ENCODE measurements at places on chromosomes 3 and 15. TPM values are rescaled to one million over a fixed set of nuclear protein-coding genes. Genes with fewer than 3 reads are reported as not detected.

DNA sequence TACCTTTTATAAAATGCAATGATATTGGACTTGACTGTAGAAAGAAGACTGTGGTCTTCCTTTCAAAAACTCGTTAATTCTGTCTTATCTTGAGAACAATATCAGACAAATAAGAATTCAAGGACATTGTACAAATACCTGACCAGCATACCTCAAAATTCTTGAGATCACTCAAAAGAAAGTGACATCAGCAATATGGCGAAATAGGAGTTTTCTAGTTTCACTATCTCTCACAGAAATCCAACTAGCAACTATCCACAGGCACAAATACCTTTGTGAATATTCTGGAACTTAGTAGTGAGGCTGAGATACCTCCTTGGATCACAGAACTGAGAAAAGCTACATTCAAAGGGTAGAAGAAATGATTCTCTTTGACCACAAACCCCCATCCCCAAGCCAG lies 419.7 kb downstream of the ZNF385D start:
- H3K36me3 ChIP-seq = no peaks in the 10 kb centered on the region
- H3K4me1 ChIP-seq = peaks cover 24% of the 10 kb centered on the region
- no peak overlapping the region for H3K4me3 ChIP-seq
- no peak overlapping the region for H3K27ac ChIP-seq

DNA sequence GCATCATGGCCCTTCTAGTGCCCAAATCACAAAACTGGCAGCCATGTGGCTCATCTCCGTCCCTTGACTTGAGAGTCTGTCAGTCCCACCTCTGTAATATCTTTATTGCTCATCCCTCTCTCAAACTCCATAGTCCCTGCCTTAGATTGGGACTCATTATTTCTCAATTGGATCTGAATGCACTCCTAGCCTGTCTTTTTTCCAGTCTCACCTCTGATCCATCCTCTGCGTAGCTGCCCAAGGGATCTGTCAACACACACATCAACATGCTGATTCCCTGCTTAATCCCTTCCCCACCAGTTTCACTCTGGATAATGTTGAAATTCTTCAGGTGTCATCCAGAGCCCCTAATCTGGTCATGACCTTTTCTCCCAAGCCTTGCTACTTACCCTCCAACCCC lies 39.3 kb downstream of the NMNAT3 start:
- peaks cover 11% of the 10 kb centered on the region for H3K4me1 ChIP-seq
- no peak overlapping the region for H3K27ac ChIP-seq
- peaks cover 31% of the 10 kb centered on the region for H3K27me3 ChIP-seq

DNA sequence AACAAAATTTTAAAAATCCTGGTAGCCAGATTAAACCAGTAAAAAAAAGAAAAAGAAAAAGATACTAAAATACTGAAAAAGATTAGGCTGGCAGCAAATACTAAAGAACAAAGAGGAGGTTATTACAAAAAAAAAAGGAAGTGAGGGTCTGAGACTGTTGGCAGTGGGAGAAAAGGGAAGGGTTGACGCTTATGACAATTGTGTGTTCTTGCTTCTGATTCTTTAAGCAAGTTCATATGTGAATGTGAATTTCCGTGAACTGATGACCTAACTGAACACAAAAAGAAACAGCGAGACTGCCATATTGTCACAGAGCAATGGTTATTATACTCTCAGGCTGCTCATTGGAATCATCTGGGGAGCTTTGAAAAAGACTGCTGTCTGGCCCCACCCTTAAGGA lies 56.5 kb downstream of the ATP13A4 start:
- no peak overlapping the region for H3K27ac ChIP-seq
- no peaks in the 10 kb centered on the region for H3K4me1 ChIP-seq
- H3K27me3 ChIP-seq = peaks cover 5% of the 10 kb centered on the region
- H3K36me3 ChIP-seq = no peaks in the 10 kb centered on the region
- H3K4me3 ChIP-seq = no peak overlapping the region
- DNase-seq = no peak

DNA sequence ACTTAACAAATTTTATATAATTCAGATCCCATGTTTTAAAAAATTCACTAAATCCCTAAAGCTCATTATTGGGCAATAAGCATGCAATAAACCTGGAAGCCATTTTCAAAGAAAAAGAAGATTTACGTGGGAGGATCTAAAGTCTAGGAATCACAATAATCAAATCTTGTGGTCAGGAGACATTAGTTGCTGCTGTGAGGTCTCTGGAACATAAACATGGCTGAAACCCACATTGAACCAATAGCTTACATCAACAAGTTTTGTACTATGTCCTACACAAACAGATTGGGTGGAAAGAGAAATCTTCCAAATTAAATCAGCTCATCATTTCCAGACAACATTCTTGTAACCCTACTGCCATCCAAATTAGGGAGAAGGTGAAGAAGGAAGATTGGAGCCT lies 121.9 kb upstream of the EPHA3 start:
- H3K4me3 ChIP-seq = no peak overlapping the region
- H3K27ac ChIP-seq = no peak overlapping the region
- H3K27me3 ChIP-seq = no peaks in the 10 kb centered on the region

DNA sequence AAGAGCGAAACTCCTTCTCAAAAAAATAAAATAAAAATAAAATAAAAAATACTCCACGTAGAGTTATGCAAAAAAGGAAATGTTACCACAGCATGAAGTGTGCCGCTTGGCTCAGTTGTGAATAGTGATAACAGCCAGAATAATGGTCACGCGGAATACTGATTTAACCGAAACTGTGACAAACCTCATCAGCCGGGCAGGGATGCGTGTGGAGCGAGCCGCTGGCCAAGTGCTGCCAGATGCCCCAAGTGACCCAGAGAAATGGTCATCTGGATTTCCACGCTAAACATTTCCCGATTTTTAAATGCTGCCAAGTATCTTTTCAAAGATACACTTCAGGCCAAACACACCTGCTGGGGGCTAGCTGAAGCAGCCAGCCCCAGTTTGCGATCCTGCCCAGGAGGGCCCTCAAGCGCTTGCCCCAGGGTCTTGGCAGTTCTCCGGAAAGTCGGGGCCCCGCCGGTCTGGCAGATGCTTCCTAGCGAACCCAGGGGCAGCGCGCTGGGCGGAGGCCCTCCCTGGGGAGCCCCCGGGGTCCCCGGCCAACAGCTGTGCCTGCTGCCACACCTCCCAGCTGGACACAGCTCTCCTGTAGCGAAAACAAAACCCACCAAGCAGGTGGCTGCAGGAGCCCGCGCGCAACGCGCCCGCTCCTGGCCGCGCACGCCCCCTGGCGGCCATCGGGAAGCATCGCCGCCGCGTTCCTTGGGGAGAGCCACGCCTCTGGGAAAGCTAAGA lies 35.1 kb downstream of the CMTM6 start:
- no peak overlapping the region for H3K27ac ChIP-seq
- H3K4me1 ChIP-seq = peaks cover 29% of the 10 kb centered on the region
- peak; percentile 91 for DNase-seq
- no peaks in the 10 kb centered on the region for H3K27me3 ChIP-seq

DNA sequence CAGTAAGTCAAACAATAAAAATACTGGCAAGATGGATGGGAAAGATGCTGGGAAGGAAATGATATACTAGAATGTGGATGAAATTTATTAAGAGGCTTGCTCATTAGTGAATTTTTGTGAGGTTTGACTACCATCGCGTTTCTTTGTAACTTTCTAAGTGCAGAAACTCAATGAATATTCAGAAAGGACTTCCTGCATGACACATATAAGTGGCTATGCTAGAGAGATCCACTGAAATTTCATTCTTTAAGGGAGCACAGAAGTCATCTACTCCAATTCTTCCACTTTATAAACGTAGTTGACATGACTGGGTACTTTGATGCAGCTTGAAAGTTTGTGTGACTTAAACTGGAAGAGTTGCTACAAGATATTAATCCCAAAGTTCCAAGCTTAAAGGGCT lies 88.0 kb downstream of the SHQ1 start:
- no peak overlapping the region for H3K27ac ChIP-seq
- peaks cover 4% of the 10 kb centered on the region for H3K36me3 ChIP-seq
- no peak for DNase-seq
- H3K4me1 ChIP-seq = peaks cover 5% of the 10 kb centered on the region

DNA sequence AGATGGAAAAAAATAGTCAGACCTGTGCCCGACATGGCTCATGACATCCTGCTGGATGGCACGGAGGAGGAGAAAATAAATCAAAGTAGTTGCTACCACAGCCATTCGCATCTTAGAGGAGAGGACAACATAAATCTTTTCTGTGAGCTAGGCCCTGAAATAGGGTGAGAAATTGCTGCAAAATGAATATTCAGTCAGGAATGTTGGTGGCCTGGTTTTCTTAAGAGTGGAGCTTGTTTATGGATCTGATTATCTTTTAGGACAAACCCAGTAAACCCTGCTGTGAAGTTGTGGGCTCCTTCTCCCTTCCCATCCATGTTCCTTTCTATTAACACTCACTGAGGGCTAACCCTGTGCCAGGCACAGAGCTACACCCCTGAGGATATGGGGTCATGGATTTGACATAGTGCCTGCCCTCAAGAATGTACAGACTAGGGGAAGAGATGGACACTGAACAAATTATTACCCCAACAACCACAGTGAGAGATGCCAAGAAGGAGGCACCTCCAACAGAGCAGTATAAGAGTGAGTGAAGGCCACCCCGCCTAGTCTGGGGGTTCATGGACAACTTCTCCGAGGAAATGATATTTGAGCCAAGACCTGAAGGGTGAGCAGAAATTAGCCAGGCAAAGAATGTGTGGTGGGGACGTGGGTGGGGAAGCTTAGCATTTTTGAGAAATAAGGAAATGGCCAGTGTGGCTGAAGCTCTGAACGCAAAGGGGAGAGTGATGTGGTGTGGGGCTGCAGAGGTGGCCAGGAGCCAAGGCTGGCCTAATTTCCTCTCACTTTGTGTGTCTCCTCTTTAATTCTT lies 68.9 kb upstream of the ARL8B start:
- H3K4me1 ChIP-seq = peaks cover 13% of the 10 kb centered on the region
- H3K4me3 ChIP-seq = no peak overlapping the region
- H3K27me3 ChIP-seq = peaks cover 3% of the 10 kb centered on the region
- peak overlapping the region; percentile 60 for H3K27ac ChIP-seq
- no peak for DNase-seq

- peaks cover 2% of the 10 kb centered on the region for H3K36me3 ChIP-seq
- DNase-seq = no peak
- H3K4me1 ChIP-seq = no peaks in the 10 kb centered on the region
- H3K27me3 ChIP-seq = no peaks in the 10 kb centered on the region
- H3K27ac ChIP-seq = no peak overlapping the region
Observed at GRCh38 chr3:189613122-189613521, 18.1 kb upstream of the TP63 start.

DNA sequence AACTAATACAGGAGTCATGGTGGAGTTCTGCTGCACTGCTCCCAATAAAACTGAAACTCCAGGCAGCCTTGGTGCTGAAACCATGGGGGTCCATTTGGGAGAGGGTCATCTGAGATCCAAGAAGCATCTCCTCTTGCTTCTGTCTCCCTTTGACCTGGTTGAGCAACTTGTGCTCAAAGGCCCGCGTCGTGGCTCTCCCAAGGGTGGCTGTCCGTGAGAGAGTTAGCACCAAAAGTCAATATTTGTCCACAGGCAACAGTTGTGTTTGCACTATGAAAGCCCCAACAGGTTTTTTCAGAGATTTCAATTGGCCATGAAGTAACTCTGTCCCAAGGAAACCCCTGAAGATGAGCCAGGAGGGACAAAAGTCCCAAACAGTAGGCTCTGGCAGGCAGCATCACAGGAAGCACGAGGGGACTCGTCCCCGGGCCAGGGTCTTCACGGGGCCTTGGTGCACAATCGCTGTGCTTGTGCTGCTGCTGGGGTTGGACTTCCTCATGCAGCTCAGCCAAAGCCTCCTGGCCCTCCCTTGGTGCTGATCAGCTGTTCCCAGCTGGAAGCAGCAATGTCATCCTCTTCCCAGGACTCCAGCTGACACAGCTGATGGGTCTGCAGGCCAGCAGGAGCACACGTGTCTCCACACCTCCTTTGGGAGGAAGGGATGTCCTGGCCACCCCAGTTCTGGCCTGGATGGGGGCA lies 39.4 kb upstream of the WNT5A start:
- peaks cover 13% of the 10 kb centered on the region for H3K27me3 ChIP-seq
- DNase-seq = no peak
- H3K4me3 ChIP-seq = no peak overlapping the region

DNA sequence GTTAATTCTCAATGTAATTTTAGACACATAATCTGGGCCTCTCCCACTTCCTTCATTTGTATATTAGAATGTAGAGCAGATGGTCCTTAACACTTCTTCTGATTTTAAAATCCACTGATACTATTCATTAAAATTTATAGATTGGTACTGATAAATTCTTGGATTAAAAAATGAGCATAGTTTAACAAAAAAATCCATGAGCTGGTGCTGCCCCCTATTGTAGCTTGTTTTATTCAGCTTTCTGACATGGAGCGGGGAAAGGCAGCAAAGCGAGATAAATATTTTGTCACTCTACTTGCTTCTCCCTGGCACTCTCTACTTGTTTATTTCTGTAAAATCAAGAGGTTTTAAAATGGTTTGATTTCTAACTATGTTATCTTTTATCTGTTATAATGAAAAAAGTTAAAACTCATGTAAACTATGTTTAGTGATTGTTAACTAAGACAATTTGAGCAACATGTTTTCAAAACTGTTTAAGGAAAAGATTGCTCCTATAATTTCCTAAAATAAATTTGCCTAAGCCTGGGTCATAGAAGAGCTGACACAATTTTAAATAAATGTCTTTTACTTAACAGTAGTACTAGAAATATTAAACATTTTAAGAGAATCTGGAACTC lies 26.5 kb upstream of the PLOD2 start:
- peaks cover 1% of the 10 kb centered on the region for H3K36me3 ChIP-seq
- H3K4me3 ChIP-seq = no peak overlapping the region
- H3K4me1 ChIP-seq = peaks cover 5% of the 10 kb centered on the region
- no peak for DNase-seq
- H3K27me3 ChIP-seq = no peaks in the 10 kb centered on the region
- H3K27ac ChIP-seq = no peak overlapping the region

DNA sequence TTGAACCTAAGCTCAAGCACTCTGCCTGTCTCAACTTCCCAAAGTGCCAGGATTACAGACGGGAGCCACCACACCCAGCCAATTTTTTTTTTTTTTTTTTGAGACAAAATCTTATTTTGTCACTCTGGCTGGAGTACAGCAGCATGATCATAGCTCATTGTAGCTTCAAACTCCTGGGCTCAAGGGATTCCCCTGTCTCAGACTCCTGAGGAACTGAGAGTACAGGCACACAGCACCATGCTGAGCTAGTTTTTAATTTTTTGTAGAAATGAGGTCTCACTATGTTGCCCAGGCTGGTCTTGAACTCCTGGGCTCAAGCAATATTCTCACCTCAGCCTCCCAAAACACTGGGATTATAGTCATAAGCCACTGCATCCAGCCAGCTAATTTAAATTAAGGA lies 36.8 kb upstream of the SUCLG2 start:
- no peaks in the 10 kb centered on the region for H3K4me1 ChIP-seq
- DNase-seq = no peak
- H3K27ac ChIP-seq = no peak overlapping the region

DNA sequence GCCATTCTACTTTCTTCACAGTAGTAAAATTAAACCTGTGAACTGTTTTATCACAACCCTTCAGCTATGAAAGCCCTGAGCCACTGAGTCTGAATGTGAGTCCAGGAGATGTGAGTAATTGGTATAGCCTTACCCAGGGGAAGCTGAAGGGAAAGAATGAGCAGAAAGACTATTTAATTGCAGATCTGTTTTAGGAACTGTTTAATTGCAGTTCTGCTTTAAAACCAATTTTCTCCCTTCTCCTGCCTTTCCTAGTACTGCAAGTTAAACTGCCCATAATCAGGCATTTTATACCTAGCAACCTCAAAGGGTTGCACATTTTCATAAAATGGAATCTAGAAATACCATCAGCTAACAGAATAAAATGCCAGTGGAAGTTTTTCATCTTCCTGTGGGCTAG lies 476.7 kb downstream of the OCA2 start:
- no peak for DNase-seq
- no peak overlapping the region for H3K4me3 ChIP-seq

IL17RB gene
- total RNA-seq = 0.24 TPM

TPRG1 gene
- total RNA-seq = 0.46 TPM

TGM5 gene
- not detected for total RNA-seq

SLC27A2 gene
- total RNA-seq = not detected

PTH1R gene
- 12.9 TPM for total RNA-seq

MKRN3 gene
- total RNA-seq = not detected

PHC3 gene
- total RNA-seq = 52.3 TPM

Data from osteocyte (in vitro differentiated cells).